ENCODE measurements at places on chromosomes 1 and 21.

DNA sequence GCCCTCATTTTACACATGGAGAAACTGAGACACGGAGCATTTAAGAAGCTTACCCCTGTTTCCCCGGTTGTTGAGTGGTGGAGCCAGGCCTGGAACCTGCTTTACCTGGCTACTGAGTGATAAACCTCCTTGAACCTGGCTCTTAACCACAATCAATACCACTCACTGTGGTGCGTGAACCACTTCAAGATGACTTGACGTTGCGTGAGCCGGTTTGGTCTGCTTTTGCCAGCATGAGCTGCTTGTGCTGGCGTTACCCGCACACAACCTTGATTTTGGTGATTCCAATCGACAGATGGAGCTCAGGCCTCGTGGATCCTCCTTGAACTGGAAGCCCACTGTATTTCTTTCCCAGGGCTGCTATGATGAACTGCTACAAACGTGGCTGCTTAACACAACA, 6.1 kb upstream of the TINAGL1 start:
- DNase-seq: no peak

GRCh38 chr1:119895102-119895501, 1.2 kb downstream of the ADAM30 start:
- no peak for DNase-seq

DNA sequence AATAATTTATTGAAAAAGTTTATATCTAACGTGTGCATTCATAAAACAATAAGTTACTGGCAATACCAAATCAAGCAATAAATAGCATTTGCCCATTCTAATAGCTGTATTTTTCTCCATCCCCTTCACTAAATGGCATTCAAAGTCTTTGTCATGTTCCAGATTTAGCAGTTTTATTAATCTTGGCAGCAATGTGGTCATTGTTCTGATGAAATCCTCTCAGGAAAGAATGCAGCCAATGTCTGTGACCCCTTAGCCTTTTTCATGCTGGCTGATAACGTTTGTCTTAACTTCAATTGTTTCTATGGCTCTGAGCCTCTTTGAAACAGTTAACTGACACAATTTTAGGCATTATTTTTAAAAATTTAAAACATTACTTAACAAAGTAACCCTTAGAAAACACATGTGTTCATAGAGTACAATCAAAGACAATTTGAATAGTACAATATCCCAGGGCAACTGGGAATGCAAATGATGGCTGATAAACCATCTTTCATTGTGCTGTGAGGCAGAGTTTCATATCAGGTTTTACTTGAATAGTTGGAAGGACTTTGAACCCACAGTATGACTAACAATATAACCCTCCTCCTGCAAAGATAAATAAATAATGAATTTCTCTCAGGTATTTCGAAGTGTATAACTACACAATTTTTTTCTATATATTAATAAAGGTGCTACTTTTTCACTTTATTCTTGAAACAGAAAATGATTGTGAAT, 217.5 kb downstream of the LRRIQ3 start:
- no peak for DNase-seq

DNA sequence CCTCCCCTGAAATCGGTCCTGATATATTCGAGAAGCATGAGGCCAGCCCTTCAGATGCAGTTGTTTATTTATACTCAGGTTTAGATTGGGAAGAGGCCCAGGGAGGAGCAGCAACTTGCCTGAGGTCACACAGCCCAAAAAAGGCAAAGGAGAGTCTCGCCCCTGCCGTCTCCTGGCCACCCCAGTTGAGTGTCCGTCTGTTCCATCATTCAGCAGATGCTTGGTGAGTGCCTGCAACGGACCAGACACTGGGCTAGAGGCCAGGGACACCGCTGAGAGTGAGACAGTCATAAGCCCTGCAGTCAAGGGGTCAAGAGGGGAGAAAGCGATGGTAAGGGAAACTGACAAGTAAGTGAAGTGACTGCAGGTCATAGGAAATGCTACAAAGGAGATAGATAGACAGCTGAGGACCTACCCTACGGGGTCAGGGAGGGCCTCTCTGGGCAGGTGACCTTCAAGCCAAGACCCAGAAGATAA, 15.4 kb upstream of the SELENON start:
- DNase-seq: no peak

GRCh38 chr1:224175617-224176016, 7.4 kb upstream of the DEGS1 start:
- no peak for DNase-seq

DNA sequence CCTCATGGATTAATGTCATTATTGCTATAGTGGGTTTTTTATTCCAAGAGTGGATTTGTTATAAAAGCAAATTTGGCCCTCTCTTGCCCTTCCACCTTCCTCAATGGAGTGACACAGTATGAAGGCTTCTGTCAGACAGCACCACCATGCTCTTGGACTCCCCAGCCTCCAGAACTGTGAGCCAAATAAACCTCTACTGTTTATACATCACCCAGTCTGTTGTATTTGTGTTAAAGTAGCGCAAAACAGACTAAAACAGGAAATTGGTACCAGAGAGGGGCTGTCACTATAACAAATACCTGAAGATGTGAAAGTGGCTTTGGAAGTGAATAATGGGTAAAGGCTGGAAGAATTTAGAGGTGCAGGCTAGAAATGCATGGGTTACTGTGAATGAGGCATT, 38.0 kb upstream of the DMRTB1 start:
- DNase-seq: no peak

- DNase-seq: peak; percentile 12
These were observed 575 bp downstream of the RRAGC start for GRCh38 chr1:38858833-38859560.

DNA sequence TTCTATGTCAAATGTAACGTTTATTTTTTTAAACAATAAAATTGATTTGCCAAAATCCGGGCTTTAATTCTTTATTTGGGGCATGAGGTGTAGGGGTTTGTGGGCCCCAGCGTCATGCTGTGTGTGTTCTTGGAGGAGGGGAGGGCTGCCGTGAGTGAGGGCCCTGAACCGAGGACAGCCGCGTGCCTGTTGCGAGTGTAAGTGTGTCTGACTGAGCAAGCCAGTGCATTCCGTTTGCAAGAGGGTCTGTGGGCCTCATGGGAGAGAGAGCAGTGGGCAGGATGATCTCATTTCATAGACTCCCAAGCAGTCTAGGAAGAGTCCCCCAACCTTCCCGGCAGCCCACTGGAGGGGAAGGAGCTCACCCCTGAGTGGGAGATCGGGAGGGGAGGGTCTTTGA, 21.4 kb upstream of the SPSB1 start:
- DNase-seq: no peak

- DNase-seq: no peak
These were observed 334.8 kb upstream of the KAZN start for GRCh38 chr1:14263671-14264070.

- DNase-seq: no peak
These were observed 324.9 kb downstream of the SIPA1L2 start for GRCh38 chr1:232305050-232305449.

DNA sequence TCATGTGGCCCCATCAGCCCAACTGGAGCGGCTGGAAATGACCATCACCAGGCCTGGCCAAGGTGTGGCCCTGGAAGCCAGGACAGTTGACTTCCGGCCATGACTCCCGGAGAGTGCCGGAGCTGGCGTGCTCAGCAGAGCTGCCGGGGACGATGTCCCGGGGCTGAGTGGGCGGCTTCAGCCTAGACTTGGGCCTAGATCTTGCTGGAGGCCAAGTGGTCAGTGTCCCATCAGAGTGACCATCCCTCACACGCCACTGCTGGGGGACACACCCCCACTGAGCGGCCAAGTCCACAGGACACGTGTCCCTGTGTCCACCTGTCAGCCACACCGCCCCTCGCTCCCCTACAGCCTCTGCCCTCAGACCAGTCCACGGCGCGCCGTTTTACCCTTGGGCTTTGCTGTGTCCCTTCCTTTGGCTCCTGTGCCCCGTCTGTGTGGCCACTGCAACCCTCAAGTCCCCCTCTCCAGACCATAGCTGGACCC, 4.0 kb downstream of the FAAP20 start:
- no peak for DNase-seq

DNA sequence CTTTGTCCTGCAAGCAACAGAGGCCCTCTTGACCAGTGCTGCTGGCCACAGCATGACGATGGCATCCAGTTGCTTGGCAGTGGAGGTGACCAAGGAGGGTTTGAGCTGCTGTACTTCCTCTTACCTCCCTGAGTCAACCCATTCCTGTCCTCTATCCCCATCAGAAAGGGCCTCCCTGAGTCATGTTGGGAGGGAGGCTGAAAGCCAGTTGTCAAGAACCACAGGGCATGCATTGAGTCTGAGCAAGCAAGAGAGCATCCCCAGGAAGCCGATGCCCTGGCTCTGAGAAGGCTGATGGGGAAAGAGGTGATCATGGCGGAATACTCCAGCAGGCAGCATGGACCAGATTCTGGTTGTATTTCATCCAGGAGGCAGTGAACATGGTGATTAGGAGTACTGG, 69.6 kb downstream of the LACTBL1 start:
- DNase-seq: no peak

- no peak for DNase-seq
These were observed 11.2 kb downstream of the PDE9A start for GRCh38 chr21:42664614-42665013.

DNA sequence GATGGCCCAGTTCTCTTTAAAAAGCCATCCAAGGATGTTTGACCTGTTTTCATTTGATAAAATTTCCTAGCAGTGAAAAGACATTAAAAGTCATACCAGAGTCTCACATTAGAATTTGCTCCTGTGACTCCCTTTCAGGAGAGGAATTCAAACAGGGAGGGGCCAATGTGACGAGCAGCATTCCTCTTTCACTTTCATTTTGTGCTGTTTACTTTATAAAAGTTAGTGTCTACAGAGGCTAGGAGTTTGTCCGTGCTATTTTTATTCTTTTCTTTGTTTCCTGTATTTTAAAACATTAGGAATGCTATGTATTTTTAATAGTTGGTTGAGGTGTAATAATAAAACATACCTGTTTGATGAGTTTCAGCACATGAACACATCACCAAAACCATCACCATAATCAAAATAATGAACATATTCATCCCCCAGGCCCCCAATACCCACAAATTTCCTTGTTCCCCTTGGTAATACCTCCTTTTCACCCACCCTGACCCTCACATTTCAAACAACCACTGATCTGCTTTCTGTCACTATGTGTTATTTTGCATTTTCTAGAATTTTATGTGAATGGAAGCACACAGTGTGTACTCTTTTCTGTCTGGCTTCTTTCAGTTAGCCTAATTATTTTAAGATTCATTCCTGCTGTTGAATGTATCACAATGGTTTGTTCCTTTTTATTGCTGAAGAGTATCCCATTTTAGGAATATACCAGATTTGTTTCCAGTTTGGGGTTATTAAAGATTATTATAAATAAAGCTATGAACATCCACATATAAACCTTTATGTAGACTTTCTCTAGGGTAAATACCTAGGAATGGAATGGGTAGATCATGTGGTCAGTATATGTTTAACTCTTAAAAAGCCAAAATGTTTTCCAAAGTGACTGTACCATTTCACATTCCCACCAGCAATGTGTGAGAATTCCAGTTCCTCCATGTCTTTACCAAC, 129.5 kb downstream of the TENT5C start:
- DNase-seq: no peak

DNA sequence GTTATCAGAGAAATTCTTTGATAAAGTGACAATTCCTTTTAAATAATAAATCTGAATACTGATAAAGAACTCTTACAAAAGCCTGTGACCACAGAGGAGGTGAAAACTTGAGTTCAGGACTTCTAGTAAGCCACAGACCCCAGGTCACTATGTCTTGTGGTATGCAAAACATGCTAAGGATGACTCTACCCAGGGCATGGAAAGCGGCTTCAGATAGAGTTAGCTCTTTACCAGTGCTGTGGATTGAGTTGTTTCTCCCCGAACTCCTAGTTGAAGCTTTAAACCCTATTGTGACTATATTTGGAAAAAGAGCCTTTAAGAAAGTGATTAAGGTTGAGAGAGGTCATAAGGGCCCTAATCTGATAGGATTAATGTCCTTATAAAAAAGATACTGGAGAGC, 42.3 kb downstream of the HLX start:
- DNase-seq: no peak

DNA sequence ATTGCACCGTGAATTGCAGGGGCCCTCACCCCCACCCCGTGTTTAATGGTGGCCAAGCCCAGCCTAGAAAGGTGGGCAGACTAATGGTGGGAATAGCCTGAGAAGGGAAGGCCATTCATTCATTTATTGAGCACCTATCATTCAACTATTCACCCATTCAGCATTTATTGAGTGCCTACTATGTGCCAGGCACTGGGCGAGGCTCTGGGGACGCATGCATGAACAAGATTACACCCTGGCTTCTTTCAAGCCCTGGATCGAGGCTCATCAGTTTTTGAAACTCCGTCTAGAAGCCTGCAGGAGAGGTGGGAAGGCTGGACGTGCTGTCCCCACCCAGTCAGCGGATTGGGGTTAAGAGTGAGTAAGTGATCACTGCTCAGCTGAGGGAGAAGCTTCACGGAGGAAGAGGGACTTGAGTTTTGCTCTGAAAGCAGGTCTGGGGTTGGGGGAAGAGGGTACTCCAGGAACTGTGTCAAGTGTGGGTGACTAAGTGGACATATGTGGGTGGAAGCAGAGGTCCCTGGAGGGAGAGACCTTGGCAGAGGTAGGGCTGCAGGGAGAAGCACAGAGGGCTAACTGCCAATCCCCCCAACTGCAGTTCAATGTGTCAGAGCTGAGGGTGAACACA, 35.6 kb downstream of the MEF2D start:
- DNase-seq: no peak

GRCh38 chr1:154730986-154731489, 123.1 kb upstream of the ADAR start:
- no peak for DNase-seq

DNA sequence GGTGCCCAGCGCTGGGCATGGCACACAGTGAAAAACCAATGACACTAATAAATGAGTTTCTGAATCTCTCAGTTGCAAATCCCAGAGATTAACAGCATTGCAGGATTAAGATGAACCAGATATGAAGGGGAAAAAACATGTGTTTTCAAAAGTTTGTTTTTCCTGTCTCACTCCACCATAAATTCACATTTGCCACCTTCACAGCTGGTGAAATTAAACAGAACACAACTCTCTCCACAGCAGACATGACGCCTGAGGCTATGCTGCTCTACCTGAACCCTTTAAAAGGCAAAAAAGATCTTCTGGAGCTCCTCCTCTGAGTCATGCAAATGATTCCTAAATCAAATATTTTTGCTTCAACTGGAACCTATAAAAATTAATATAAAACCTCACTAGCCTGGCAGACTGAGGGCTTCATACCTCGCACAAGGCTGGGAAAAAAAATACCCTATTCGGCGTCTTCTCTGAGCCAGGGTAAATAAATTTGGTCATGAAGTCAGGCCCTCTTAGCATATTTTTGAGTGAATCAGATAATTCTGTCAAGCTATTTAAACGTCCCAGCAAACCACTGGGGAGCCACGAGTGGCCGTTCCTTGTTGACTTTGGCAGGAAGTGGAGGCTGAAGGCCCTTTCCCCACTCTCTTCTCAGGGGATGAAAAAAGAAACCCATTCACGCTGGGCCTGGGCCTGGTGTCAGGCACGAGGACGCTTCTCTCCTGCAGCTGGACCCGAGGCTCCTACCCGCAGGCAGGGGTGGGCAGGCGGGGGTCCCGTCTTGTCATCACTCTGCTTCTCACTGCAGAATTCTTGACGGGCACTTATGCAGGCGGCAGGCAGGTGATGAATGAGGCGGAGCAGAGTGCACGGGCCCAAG, 53.0 kb downstream of the DMRTB1 start:
- no peak for DNase-seq

Measured in stimulated activated CD8-positive, alpha-beta memory T cell treated with anti-CD3 and anti-CD28 coated beads, Interleukin-2, amount 100 ng/mL, for 1 hour (primary cell).